Lung (tissue), 17 donors: ENCODE measurements at places on chromosomes 2 and 18. TPM values are rescaled to one million over a fixed set of nuclear protein-coding genes. Genes with fewer than 3 reads are reported as not detected.

- H3K4me3 ChIP-seq, result no peak overlapping the region
- H3K27me3 ChIP-seq, result no peaks in the 10 kb centered on the region
- H3K36me3 ChIP-seq, result no peaks in the 10 kb centered on the region
- H3K4me1 ChIP-seq, result no peaks in the 10 kb centered on the region
Measured at GRCh38 chr2:178005756-178006155, 66.8 kb downstream of the PDE11A start.

- no peak overlapping the region for H3K4me3 ChIP-seq
- DNase-seq, result no peak
- peaks cover 19% of the 10 kb centered on the region for H3K4me1 ChIP-seq
- no peaks in the 10 kb centered on the region for H3K27me3 ChIP-seq
Measured at GRCh38 chr2:43023791-43024514, 202.5 kb downstream of the ZFP36L2 start.

DNA sequence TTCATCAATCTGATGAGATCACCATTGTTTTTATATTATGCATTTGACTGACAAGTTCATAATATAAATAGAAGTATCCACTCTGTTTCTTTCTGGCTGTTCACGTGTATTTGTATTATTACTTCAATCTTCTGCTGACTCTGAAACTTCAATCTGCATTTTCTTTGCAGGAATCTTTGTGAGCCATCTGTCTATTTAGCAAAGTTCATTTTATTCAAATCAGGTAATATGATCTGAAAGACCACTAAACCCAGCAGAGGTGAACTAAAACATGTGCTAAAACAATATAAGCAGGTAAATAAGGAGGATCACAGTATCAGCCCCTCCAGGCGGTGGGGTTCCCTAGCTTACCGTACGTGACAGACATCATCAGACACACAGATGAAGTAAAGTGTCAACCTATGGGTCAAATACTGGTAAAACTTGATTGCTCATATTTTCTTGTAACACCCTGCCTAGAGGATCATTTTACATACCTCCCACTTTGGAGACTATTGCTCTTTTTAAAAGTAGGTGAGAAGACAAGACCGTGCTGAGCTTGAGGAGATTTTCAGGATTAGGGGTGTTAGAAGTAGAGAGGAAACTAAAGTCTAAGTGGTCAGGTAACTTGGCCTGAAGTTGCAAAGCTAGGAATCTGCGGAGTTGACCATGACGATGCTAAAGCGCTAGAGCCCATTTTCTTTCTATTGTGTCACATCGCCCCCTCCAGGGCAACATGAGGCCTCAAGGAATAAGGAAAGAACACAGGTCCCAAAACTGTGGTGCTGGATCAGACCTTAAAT lies 9.0 kb downstream of the DTNB start:
- H3K27ac ChIP-seq, result no peak overlapping the region
- peaks cover 4% of the 10 kb centered on the region for H3K4me1 ChIP-seq
- no peaks in the 10 kb centered on the region for H3K36me3 ChIP-seq
- H3K27me3 ChIP-seq, result no peaks in the 10 kb centered on the region

DNA sequence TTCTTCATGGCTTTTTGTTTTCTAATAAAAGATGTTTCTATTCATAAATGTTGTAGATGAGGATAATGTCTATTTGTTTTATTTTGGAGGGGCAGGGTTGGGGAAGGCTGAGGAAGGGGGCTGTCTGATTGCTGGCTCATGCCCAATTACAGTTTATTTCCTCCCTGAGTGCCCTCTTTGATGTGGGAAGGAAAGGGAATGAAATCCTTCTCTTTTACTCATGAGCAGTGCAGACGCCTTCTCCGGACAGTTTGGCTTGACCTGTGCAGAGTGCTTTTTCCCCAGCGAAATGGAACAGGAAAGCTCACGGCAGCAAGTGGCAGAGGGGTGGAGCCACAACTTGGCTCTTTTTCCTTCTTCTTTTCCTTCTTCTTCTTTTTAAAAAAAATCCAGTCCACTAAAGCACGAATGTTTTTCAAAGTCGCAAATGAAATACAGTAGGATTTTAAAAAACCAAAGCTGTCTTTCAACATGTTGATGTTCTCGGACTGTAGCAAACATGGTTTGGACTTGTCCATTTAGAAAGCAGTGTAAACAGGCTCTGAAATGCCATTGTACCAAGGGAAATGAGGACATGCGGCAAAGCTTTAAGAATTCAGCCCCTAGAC lies 34.5 kb downstream of the RAB31 start:
- DNase-seq, result peak; percentile 39
- H3K27me3 ChIP-seq, result no peaks in the 10 kb centered on the region
- H3K4me1 ChIP-seq, result peaks cover 7% of the 10 kb centered on the region
- no peak overlapping the region for H3K4me3 ChIP-seq
- no peak overlapping the region for H3K27ac ChIP-seq

- DNase-seq, result no peak
- H3K4me3 ChIP-seq, result no peak overlapping the region
- no peaks in the 10 kb centered on the region for H3K27me3 ChIP-seq
- H3K27ac ChIP-seq, result no peak overlapping the region
Measured at GRCh38 chr2:235291461-235291860, 202.4 kb upstream of the AGAP1 start.

- H3K36me3 ChIP-seq, result no peaks in the 10 kb centered on the region
- H3K4me1 ChIP-seq, result no peaks in the 10 kb centered on the region
- H3K27ac ChIP-seq, result no peak overlapping the region
Measured at GRCh38 chr18:27577752-27578151, 392.6 kb upstream of the CHST9 start.

DNA sequence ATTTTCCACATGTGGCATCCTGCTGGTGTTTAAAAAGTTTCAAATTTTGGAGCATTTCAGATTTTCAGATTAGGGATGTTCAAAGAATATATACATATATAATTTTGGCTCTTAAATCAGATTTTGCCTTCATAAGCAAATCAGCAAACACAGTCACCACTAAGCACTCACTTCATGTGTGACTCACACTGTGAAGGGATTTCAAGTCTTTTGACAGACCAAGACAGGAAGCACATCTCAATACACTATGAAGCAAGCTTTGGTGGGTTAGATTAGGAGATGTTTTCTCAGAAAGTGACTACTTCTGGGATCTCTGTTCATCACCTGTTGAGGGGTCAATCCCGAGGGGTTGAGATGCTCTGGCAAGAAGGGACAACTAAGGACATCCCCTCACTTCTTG lies 227.8 kb upstream of the RBBP8 start:
- H3K4me3 ChIP-seq, result no peak overlapping the region
- DNase-seq, result no peak
- no peaks in the 10 kb centered on the region for H3K27me3 ChIP-seq
- H3K4me1 ChIP-seq, result no peaks in the 10 kb centered on the region
- H3K36me3 ChIP-seq, result no peaks in the 10 kb centered on the region

GRCh38 chr2:46663614-46664013 lies 184.2 kb downstream of the TMEM247 start:
- DNase-seq, result no peak
- no peaks in the 10 kb centered on the region for H3K27me3 ChIP-seq
- no peaks in the 10 kb centered on the region for H3K36me3 ChIP-seq
- no peak overlapping the region for H3K4me3 ChIP-seq
- H3K4me1 ChIP-seq, result peaks cover 42% of the 10 kb centered on the region

DNA sequence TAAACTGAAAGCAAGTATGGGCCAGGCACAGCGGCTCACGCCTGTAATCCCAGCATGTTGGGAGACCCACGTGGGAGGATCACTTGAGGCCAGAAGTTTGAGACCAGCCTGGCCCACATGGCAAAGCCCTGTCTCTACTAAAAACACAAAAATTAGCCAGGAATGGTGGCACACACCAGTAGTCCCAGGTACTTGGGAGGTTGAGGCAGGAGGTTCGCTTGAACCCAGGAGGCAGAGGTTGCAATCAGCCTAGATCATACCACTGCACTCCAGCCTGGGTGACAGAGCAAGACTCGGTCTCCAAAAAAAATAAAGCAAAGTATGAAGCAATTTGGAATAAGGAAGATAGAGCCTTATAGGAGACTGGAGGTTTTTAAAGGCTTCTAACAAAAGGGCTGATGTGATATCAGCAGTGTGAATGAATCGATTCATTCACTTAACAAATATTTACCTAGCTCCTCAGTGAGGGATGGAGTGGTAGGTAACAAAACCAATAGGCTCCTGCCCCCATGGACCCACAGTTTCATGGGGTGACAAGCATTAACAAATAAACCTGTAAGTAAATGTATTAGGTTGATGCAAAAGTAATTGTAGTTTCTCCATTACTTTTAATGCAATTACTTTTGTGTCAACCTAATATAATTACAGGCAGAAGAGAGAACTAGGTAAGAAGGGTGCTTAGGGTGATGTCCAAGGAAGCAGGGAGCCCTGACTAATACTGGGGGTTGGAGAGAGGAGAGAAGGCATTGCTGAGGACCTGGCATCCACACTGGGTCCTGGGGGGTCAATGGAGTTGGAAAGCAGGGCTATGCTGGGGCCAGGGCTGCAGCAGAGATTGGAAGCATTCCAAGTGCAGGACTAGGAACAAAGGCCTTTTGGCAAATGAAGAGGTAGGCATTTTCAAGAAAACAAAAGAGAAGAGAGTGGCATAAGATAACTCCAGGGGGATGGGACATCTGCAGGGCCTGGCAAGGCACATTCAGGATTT lies 195.4 kb upstream of the ARL4C start:
- no peaks in the 10 kb centered on the region for H3K27me3 ChIP-seq
- peaks cover 2% of the 10 kb centered on the region for H3K4me1 ChIP-seq
- no peaks in the 10 kb centered on the region for H3K36me3 ChIP-seq
- no peak overlapping the region for H3K4me3 ChIP-seq
- no peak overlapping the region for H3K27ac ChIP-seq

DNA sequence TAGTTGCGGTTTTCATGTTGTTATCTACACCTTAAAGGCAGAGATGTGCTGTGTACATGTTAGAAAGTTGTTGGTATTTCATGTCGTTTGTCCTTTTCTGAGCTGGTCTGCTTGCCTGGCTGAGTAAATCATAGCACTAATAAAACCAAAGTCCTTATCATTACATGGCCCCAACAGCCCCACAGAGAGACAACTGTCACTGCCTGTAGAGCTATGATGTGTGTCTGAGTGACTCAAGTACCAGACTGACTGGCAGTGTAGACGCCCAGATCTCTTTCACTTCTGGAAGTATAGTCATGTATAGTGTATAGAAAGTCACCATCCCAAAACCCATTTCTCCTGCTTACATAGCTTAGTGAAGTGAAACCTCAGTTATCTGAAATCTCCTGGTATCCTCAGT lies 4.3 kb downstream of the SOCS6 start:
- no peaks in the 10 kb centered on the region for H3K27me3 ChIP-seq
- no peak for DNase-seq
- H3K27ac ChIP-seq, result peak overlapping the region; percentile 48
- H3K4me1 ChIP-seq, result peaks cover 34% of the 10 kb centered on the region

DNA sequence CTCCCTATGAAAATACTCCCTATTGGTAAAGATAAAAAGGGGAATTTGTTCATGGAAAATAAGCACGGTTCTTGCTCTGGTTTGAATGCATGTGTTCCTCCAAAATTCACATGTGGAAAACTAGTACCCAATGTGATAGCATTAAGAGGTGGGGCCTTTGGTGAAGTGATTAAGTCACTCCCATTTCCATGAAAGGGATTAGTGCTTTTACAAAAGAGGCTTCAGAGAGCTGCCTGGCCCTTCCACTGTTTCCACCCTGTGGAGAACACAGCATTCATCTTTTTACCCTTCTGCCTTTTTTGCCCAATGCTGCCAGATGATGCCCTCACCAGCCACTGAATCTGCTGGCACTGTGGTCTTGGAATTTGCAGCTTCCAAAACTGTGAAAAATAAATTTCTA lies 666.8 kb downstream of the ARHGAP15 start:
- DNase-seq, result no peak
- H3K4me1 ChIP-seq, result peaks cover 3% of the 10 kb centered on the region
- no peaks in the 10 kb centered on the region for H3K27me3 ChIP-seq
- no peak overlapping the region for H3K4me3 ChIP-seq
- no peaks in the 10 kb centered on the region for H3K36me3 ChIP-seq
- H3K27ac ChIP-seq, result no peak overlapping the region

DNA sequence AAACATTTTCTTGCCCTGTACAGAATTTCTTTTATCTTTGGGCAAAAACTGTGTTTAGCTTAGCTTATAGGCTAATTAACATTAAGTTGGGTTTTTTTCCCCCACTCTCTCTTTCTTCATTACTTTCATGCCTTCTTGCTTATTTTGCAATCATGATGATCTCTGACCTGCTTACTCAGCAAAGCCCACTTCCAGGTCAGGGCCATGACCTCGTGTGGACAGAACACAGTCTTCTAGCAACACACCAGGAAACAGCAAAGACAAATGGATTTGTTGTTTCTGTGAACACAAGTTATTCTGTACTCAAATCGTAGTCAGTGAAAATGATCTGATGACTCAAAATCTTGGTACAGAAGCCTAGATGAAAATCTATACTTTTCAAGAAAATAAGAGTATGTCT lies 60.7 kb downstream of the SPATS2L start:
- H3K27me3 ChIP-seq, result no peaks in the 10 kb centered on the region
- H3K4me3 ChIP-seq, result no peak overlapping the region
- peaks cover 15% of the 10 kb centered on the region for H3K4me1 ChIP-seq
- no peak for DNase-seq
- H3K36me3 ChIP-seq, result no peaks in the 10 kb centered on the region

GRCh38 chr2:8234757-8235374 lies 447.0 kb upstream of the ID2 start:
- H3K4me1 ChIP-seq, result no peaks in the 10 kb centered on the region
- DNase-seq, result no peak
- H3K36me3 ChIP-seq, result no peaks in the 10 kb centered on the region
- H3K4me3 ChIP-seq, result no peak overlapping the region

DNA sequence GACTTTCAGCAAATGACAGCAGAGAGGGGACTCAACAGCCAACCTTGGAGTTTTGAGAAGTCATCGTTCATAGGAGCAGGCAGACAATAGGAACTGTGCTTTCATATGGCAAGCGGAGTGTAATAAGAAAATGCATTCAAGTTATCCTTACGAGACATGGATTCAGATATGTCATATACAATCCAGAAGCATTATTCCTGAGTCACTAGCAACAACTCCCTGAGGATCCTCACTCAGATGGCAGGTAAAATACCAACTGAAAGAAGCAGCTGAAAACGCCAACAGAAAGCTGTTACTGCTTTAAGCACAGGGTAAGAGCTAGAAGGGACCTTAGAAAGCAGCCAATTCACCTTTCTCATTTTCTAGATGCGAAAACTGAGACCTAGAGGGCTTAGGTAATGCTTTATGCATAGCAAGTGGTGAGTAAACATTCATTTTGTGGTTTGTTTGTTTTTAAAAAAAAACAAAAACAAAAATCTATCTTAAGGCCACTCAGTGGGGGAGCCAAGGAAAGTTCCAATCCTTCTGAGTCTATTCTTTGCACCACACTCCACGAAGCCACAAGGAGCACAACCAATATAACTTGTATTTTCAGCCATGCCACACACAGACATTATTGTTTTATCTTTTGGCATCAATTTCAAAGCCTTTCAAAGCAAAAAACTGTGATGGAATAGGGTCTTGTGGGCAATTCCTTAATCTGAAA lies 89.1 kb upstream of the RIOK3 start:
- no peak overlapping the region for H3K4me3 ChIP-seq
- DNase-seq, result no peak
- no peak overlapping the region for H3K27ac ChIP-seq

Gene CSRNP3
- 8.7 TPM for total RNA-seq

Gene OSBPL6
- total RNA-seq, result 23.5 TPM

Gene CNRIP1
- 29.3 TPM for total RNA-seq

Gene ABCG5
- 0.09 TPM for total RNA-seq

Gene TUBB8B
- not detected for total RNA-seq

Gene ALK
- total RNA-seq, result 0.09 TPM

Gene TCF23
- 0.18 TPM for total RNA-seq

Gene TMEM17
- 3.9 TPM for total RNA-seq

Gene DSC3
- 1.3 TPM for total RNA-seq

Gene DOK6
- total RNA-seq, result 21.3 TPM

Gene FBXO48
- 1.3 TPM for total RNA-seq

Gene MERTK
- total RNA-seq, result 24.7 TPM

Gene GPR45
- total RNA-seq, result not detected
